ENCODE measurements at places on chromosomes 1 and 21. TPM values are rescaled to one million over a fixed set of nuclear protein-coding genes. Genes with fewer than 3 reads are reported as not detected.

GRCh38 chr1:94531664-94532063, 9.9 kb downstream of the F3 start:
- no peak for ATAC-seq

DNA sequence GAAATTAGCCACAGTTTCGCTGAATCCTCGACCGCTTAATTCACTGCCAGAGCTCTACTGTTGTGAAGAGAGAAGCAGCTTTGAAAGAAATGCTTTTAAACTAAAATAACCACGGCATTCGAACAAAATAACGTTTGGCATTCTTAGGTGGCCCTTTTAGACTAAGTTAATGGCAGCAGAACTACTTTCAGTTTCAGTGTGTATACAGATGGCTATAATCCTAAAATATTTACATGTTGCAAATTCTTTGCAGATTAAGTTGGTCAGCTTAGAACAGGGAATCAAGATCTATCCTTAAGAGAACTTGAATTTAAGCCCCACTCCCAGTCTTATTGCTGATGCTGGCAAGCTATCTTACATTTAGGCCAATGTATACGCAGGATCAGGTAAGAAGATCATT, 62.7 kb downstream of the ADSS2 start:
- ATAC-seq, result no peak

The LCE6A gene
- total RNA-seq, result not detected

- ATAC-seq, result no peak
Observed at GRCh38 chr1:150558761-150559655, 9.8 kb downstream of the ADAMTSL4 start.

GRCh38 chr1:241086686-241087085, 270.3 kb downstream of the RGS7 start:
- no peak for ATAC-seq

The TMEM82 gene
- total RNA-seq, result not detected

DNA sequence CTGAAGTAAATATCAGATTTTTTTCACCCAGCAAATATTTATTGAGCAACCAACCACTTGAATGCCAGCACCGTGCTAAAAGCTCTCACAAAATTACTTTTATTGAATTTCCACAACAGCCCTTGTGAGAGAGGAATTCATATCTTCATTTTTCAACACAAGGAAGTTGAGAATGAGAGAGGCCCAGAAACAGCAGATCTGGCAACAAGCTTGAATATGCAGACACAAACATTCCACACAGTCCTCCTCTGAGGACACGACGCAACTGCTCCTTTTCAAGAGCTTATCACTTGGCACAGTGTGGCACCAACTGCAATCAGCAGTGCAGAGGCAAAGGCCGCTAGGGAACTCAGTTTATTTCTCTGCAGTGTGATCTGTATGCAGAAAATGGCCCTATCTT, 32.2 kb upstream of the IFNAR2 start:
- peak; percentile 30 for ATAC-seq

The RBP7 gene
- total RNA-seq, result 35.6 TPM

GRCh38 chr1:154926201-154926600, 10.3 kb downstream of the PMVK start:
- no peak for ATAC-seq
